ENCODE measurements at places on chromosomes 12 and 14.

DNA sequence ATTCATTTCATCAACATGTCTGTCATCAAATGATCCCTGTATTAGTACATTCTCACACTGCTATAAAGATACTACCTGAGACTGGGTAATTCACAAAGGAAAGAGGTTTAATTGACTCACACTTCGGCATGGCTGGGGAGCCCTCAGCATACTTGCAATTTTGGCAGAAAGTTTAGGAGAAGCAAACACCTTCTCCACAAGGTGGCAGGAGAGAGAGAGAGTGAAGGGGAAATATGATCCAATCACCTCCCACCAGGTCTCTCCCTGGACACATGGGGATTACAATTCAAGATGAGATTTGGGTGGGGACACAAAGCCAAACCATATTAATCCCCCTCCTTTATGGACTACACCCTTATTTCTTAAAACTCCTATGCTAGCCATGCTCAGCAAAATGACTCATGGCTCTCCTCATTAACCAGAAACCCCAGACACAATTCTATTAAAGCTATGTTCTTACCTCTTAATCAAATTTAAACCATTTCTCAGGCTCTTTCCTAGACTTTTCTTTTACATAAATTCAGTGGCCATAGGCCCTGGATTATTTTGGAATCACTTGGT is 932.3 kb downstream of the FLRT2 start:
- DNase-seq: no peak

GRCh38 chr12:6957151-6957701 is 6.1 kb downstream of the PTPN6 start:
- DNase-seq: no peak

- DNase-seq: no peak
Observed at GRCh38 chr14:33848706-33849454, 102.0 kb downstream of the EGLN3 start.

- no peak for DNase-seq
Observed at GRCh38 chr14:95876761-95877538, at the start of gene TUNAR. TSS of gene TUNAR (plus strand) at chr14:95876832.

- no peak for DNase-seq
Observed at GRCh38 chr14:67581643-67582042, 18.4 kb downstream of the PIGH start.

DNA sequence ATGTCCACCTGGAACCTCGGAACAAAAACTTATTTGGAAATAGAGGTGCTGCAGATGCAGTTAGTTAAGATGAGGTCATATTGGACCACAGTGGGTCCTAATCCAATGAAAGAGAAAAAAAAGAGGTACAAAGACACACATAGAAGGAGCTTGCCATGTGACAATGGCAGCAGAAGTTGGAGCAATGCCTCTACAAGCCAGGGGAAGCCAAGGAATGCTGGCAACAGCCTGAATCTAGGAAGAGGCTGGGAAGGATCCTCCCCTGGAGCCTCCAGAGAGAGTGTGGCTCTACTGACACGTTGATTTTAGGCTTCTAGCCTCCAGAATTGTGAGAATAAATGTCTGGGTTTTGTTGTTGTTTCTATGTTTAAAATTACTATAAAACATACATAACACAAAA is 521.8 kb upstream of the CCDC196 start:
- no peak for DNase-seq

- DNase-seq: no peak
Observed at GRCh38 chr12:63899396-63899795, 54.9 kb downstream of the SRGAP1 start.

DNA sequence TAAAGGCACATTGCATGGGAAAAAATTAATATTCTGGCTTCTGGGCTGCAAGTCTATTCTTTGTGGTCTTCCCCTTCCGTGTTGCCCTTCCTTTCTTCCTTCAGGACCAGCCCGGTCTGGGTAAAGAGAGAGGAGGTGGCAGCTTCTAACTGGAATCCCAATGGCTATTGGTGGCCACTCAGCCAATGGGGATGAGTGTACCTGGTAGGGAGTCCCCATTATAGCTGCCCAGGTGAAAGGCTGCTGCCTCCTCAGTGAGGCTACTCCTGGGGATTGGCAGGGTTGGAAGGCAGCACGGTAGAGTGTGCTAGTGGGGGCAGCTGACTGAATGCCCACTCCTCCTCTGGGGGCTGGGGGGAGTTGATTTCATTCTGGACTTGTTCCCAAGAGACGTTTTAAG is 112.6 kb downstream of the RBM19 start:
- DNase-seq: no peak

DNA sequence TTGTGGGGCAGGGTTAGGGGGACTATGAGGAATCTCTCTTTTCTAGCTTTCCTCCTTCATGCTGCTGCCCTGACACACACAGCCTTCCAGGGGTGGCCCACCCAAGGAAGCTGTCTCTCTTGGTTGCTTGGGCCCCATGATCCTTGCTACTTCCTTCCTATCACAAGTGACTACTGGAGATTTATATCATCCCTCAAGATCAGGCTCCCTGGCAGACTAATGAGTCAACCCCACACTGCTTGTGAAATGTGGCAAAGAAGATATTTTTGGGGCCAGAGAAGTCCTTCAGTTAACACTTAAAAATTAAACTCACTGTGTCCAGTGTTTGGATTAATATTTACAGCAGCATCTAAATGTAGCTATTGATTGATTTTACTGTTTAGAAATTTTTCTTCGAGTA is 1.5 kb downstream of the OR4E1 start:
- DNase-seq: no peak

GRCh38 chr12:105480162-105480561 is 149.7 kb downstream of the C12orf75 start:
- DNase-seq: no peak

- no peak for DNase-seq
Observed at GRCh38 chr12:132904718-132905328, 17.4 kb upstream of the CHFR start.

GRCh38 chr12:80412343-80412953 is 31.6 kb upstream of the PTPRQ start:
- DNase-seq: no peak

GRCh38 chr14:38611928-38612327 is 356.0 kb upstream of the CLEC14A start:
- DNase-seq: no peak

DNA sequence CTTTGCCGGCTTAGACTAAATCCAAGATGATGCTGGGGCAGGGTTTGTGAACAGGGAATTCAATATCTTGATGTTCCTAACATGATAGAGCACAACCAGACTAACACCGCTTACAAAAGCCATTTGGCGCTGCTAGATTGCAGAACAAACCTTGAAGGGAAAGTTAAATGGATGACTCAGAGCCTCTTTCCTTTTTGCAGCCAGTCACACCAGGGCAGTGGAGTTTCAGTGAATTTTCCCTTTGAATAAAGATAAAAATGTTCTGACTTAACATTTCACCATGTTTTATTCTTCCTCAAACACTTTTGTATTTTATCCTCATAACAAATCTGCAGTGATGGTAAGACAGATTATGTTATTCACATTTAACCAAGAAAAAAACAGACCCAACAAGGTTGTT is 47.3 kb downstream of the PDE6H start:
- DNase-seq: no peak

DNA sequence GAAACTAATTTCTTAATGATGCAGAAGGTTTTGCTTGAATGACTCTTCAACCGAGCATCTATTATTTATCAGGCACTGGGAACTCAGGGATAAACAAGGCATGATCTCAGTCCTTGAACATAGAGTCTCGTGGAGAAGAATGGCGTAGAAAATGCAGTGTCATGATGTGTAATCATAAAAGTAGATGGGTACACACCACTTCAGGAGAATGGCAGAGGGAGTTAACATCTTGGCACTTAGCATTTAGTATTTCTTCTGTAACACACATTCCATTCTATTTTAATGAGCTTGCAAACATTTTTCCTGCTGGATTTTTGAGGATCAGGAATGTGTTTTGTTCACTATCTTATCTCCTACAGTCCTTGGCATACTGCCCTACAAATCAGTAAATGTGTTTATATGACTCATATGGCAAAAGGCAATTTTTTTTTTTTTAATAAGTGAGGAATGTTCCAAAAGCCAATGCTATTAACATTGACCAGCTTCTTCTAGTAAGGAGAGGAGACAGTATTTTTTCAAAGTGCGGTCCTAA is 3.8 kb downstream of the TXNRD1 start:
- DNase-seq: peak; percentile 43

- no peak for DNase-seq
Observed at GRCh38 chr12:48356041-48356768, 5.5 kb upstream of the ZNF641 start.

DNA sequence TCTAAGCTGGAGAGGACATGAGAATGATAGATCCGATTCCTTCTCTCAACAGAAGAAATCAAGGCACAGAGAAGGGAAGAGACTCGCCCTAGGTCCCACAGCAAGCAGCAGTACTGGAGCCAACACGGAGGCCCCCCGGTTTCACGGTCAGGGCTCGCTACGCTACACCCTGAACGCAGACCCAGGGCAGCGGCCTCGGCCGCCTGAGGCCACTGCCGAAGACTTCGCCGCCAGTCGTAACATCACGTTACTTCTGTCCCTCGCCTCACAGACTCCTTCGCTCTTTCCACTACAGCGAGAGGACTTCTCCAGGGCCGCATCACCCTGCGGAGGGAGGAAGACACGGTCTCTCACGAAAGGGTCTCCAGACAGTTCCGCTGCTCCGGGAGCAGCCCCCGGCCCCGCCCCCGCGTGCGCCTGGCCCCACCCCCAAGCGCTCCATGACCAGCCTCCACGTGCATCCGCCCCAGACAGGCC is 411 bp upstream of the DCAF4 start:
- DNase-seq: no peak

GRCh38 chr12:118357257-118358007 is 15.3 kb downstream of the TAOK3 start:
- DNase-seq: no peak

- no peak for DNase-seq
Observed at GRCh38 chr14:32492457-32492856, 163.4 kb downstream of the AKAP6 start.

GRCh38 chr12:78674311-78675090 is 190.1 kb upstream of the SYT1 start:
- DNase-seq: no peak

GRCh38 chr12:46154221-46154985 is 114.4 kb downstream of the SLC38A1 start:
- no peak for DNase-seq

DNA sequence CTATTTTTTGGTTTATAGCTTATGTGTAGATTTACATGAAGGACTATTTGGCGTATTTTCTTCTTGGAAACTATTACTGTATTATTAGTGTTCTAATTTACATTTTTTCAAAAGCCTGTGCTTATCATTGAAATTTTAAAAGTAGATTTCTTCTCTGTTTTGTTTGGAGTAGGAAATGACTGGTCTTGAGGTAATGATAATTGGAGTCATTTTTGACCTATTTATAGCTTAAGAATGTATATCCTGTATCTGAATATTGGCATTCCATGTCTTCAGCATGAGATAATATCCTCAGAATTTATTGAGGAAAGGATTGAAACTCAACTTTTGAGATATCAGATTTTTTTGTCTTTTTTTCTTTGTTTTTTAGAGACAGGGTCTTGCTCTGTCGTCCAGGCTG is 193.4 kb downstream of the ERC1 start:
- DNase-seq: no peak

DNA sequence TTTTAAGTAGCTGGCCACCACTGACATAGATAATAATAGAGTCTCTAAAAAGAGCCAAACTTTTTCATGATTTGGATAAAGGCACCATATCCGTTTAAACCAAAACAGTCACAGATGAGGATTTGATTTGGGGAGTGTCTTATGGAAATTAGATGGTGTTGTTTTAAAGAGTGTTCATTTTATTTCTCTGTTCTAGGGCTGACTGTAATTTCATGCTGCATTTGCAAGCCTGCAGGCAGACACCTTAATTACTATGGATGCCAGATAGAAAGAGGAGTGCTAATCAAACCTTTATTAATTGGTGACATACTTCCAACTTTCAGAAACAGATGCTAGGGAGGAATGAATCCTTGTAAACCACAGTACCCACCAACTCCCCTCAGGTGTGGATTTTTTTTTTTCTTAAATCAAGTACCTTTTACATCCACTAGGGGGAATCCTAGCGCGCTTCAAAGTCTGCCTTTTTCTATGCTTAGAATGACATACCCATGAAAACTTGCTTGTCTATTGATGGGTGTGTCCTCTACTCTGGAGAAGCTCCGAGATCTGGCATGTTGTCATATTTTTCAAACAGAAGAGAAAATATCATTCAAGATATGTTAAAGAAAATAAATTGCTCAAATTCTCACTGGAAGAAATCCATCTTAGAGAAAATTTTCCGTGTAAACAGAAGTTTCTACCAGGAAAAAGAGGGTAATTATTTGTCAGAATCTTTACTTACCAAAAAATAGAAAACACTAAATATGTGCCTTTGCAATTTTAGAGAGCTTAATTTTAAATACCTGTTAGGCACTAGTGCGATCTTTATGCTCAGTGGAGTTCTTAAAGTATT is 14.2 kb upstream of the PLXNC1 start:
- no peak for DNase-seq

- no peak for DNase-seq
Observed at GRCh38 chr12:123062681-123063486, 82.4 kb downstream of the ARL6IP4 start.

DNA sequence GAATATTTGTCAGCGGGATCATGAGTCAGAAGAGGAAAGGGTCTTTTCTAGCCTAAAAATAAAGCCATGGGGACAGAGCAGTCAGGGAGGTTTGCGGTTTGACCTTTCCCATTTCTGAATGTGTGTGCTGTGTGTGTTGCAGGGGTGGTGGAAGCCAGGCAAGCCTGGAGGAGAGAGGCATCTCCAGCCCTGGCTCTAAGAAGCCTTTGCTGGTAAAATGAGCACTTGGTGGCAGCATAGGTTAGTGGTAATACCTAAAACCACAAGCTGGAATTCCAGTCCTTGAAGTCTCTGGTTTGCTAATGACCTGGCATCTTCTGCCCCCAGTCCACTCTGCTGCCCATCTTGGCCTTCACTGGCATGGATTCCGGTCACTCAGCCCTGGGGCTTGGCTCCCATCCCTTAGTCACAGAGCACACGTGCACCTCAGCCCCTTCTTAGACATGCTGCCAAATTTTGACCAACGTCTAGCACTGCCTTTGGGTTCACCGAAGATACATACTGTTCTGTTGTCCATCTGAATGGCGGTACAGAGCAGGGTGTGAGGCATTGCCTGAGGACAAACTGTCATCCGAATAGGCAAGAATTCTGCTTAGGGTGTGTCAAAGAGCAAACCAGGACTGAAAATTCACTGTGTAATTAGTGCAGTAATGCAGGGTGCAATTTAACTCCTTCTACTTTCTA is 52.7 kb downstream of the KCNA5 start:
- DNase-seq: no peak

- DNase-seq: no peak
Observed at GRCh38 chr12:49233842-49234526, 30.9 kb upstream of the TUBA1C start.

- no peak for DNase-seq
Observed at GRCh38 chr12:111149299-111149698, 219.6 kb downstream of the PHETA1 start.

- no peak for DNase-seq
Observed at GRCh38 chr14:68236582-68237458, 417.2 kb downstream of the RAD51B start.

- no peak for DNase-seq
Observed at GRCh38 chr12:105799103-105799502, 339.7 kb downstream of the NUAK1 start.

GRCh38 chr12:69350002-69350626 is 1.9 kb downstream of the LYZ start:
- no peak for DNase-seq
